Activated CD8-positive, alpha-beta T cell treated with anti-CD3 and anti-CD28 coated beads, Interleukin-2, amount 10 ng/mL, durations not matched to agents 7 days and 5 days (primary cell): ENCODE measurements at places on chromosomes 5 and 9.
A peak's percentile ranks its signal among the peaks of the same experiment; 100 is the strongest.

- no peaks in the 10 kb centered on the region for H3K4me1 ChIP-seq
- no peak for DNase-seq
- H3K27ac ChIP-seq = no peak overlapping the region
These were observed 169.4 kb downstream of the TRPM3 start for GRCh38 chr9:70951749-70952727.

GRCh38 chr5:61438298-61438970 is 106.4 kb downstream of the ZSWIM6 start:
- DNase-seq = no peak
- H3K4me1 ChIP-seq = no peaks in the 10 kb centered on the region
- H3K4me3 ChIP-seq = no peak overlapping the region

- H3K36me3 ChIP-seq = peaks cover 10% of the 10 kb centered on the region
- no peaks in the 10 kb centered on the region for H3K27me3 ChIP-seq
- H3K27ac ChIP-seq = no peak overlapping the region
- H3K4me1 ChIP-seq = peaks cover 5% of the 10 kb centered on the region
- DNase-seq = peak; percentile 50
- H3K4me3 ChIP-seq = no peak overlapping the region
These were observed 98.9 kb downstream of the CSNK1G3 start for GRCh38 chr5:123610665-123611405.

GRCh38 chr5:91361790-91362189 is 21.3 kb downstream of the ARRDC3 start:
- H3K27ac ChIP-seq = no peak overlapping the region
- H3K27me3 ChIP-seq = peaks cover 5% of the 10 kb centered on the region
- no peak overlapping the region for H3K4me3 ChIP-seq
- DNase-seq = no peak
- peaks cover 27% of the 10 kb centered on the region for H3K36me3 ChIP-seq
- peaks cover 18% of the 10 kb centered on the region for H3K4me1 ChIP-seq

DNA sequence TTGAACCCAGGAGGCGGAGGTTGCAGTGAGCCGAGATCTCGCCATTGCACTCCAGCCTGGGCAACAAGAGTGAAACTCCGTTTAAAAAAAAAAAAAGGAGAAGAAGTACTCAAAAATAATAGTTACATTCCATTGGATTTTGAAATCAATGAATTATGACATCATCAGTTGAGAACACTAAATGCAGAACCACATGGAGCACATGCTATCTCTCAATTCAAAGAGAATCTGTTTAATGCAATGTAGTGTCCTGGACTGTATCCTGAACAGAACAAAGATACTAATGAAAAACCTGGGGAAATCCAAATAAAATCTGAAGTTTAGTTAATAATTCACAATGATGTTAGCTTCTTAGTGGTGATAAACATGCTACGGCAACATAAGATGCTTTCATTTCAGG is 20.3 kb downstream of the CDC14B start:
- H3K4me3 ChIP-seq = no peak overlapping the region
- no peaks in the 10 kb centered on the region for H3K4me1 ChIP-seq
- no peak overlapping the region for H3K27ac ChIP-seq
- DNase-seq = no peak

- H3K4me3 ChIP-seq = no peak overlapping the region
- H3K4me1 ChIP-seq = no peaks in the 10 kb centered on the region
- H3K27me3 ChIP-seq = no peaks in the 10 kb centered on the region
- no peak overlapping the region for H3K27ac ChIP-seq
- no peaks in the 10 kb centered on the region for H3K36me3 ChIP-seq
These were observed 369.8 kb downstream of the CSNK1G3 start for GRCh38 chr5:123881759-123882244.

GRCh38 chr9:120619751-120620655 is 40.0 kb upstream of the CDK5RAP2 start:
- H3K4me1 ChIP-seq = peaks cover 10% of the 10 kb centered on the region
- no peak overlapping the region for H3K4me3 ChIP-seq
- no peaks in the 10 kb centered on the region for H3K27me3 ChIP-seq
- no peak overlapping the region for H3K27ac ChIP-seq
- H3K36me3 ChIP-seq = no peaks in the 10 kb centered on the region
- DNase-seq = peak; percentile 75

- no peaks in the 10 kb centered on the region for H3K4me1 ChIP-seq
- no peak overlapping the region for H3K27ac ChIP-seq
- H3K27me3 ChIP-seq = peaks cover 8% of the 10 kb centered on the region
- H3K4me3 ChIP-seq = no peak overlapping the region
- DNase-seq = no peak
These were observed 24.2 kb downstream of the TMEM232 start for GRCh38 chr5:110702300-110702699.

DNA sequence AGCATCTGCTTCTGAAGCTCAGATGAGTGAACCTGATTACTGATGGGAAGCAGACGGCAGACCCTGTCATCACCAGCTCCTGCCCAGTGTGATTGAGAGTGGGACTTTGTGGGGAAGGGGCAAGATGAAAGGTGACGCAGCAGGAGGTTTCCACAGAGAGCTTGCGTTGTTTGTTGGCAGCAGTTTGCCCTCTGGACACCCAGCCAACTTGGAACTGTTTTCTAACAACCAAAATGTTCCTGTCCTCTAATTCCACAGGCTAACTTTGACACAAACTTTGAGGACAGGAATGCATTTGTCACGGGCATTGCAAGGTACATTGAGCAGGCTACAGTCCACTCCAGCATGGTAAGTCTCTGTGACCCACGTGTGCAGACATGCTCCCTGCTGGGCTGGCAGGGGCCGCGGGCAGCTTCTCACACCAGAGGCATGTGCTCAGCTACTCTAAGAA is 20.9 kb downstream of the CYFIP2 start:
- H3K27ac ChIP-seq = no peak overlapping the region
- H3K36me3 ChIP-seq = peaks cover 75% of the 10 kb centered on the region
- H3K4me1 ChIP-seq = peaks cover 85% of the 10 kb centered on the region

GRCh38 chr5:98781964-98782363 is 8.5 kb downstream of the RGMB start:
- H3K27me3 ChIP-seq = peaks cover 7% of the 10 kb centered on the region
- no peak overlapping the region for H3K27ac ChIP-seq
- H3K4me1 ChIP-seq = no peaks in the 10 kb centered on the region
- no peak for DNase-seq

DNA sequence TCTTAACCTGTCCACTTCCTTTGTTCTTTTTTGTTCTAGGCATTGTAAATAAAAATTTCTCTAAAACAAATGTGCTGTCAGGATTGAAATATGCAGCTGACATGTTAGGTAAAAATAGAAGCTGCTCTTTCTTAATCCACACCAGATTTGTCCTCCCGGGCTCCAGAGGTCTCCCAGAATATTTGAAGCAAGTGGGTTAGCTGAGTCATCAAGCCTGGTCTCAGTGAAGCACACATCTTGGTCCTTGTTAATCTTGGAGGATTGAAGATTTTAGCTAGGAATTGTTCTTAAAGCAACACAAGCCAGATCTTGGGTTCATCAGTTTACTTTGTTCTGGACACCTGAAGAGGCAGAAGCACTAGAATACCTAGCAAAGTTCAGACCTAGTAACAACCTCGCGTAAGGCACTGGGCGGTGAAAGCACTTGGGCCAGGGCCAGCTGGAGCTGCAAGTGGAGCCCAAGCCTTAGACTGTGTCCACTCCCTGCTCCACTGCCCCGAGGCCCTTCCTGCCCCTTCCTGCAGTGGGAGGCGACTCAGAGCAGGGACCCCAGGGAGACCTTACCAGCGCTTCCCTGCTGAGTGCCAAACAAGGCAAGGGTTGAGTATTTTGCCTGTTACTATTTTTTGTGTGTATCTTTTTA is 36.5 kb downstream of the HABP4 start:
- H3K36me3 ChIP-seq = peaks cover 6% of the 10 kb centered on the region
- H3K27ac ChIP-seq = no peak overlapping the region
- H3K27me3 ChIP-seq = no peaks in the 10 kb centered on the region
- no peak overlapping the region for H3K4me3 ChIP-seq
- H3K4me1 ChIP-seq = peaks cover 6% of the 10 kb centered on the region

- DNase-seq = no peak
- H3K36me3 ChIP-seq = no peaks in the 10 kb centered on the region
- H3K4me1 ChIP-seq = no peaks in the 10 kb centered on the region
- H3K27ac ChIP-seq = no peak overlapping the region
- no peak overlapping the region for H3K4me3 ChIP-seq
- H3K27me3 ChIP-seq = no peaks in the 10 kb centered on the region
These were observed 107.9 kb downstream of the DCP2 start for GRCh38 chr5:113084402-113085083.

- H3K27me3 ChIP-seq = peaks cover 2% of the 10 kb centered on the region
- H3K36me3 ChIP-seq = no peaks in the 10 kb centered on the region
- DNase-seq = no peak
These were observed 181.7 kb downstream of the ERCC6L2 start for GRCh38 chr9:96057155-96057554.

GRCh38 chr5:177071666-177072385 is 14.9 kb upstream of the FGFR4 start:
- peak; percentile 84 for DNase-seq
- no peak overlapping the region for H3K27ac ChIP-seq

GRCh38 chr5:94402096-94402495 is 216.3 kb downstream of the KIAA0825 start:
- H3K4me3 ChIP-seq = no peak overlapping the region
- H3K27ac ChIP-seq = no peak overlapping the region
- no peaks in the 10 kb centered on the region for H3K4me1 ChIP-seq
- no peaks in the 10 kb centered on the region for H3K36me3 ChIP-seq

DNA sequence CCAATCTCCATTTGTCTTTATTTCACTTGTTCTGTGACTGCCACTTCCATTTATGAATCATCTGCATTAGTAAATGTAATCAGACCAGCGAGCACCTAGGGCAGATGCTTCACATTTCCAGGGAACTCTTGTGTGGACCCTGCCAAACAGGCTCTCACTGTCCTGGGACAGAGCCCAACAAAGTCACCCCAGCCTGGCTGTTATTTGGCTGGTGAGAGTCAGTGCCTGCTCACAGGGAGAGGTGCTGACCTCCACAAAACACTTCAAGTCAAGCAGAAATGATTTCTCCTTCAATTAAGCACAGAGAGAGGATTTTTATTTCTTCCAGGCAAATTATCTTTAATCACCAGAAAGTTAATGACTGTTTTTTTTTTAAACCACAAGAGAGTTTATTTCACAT is 568.0 kb downstream of the MTRR start:
- no peaks in the 10 kb centered on the region for H3K4me1 ChIP-seq
- H3K27me3 ChIP-seq = no peaks in the 10 kb centered on the region
- H3K4me3 ChIP-seq = no peak overlapping the region
- no peaks in the 10 kb centered on the region for H3K36me3 ChIP-seq
- DNase-seq = no peak

GRCh38 chr9:98038958-98039357 is 17.6 kb upstream of the NANS start:
- peaks cover 8% of the 10 kb centered on the region for H3K4me1 ChIP-seq
- DNase-seq = no peak
- no peak overlapping the region for H3K27ac ChIP-seq
- no peaks in the 10 kb centered on the region for H3K27me3 ChIP-seq
- H3K36me3 ChIP-seq = no peaks in the 10 kb centered on the region

- peaks cover 73% of the 10 kb centered on the region for H3K36me3 ChIP-seq
- no peaks in the 10 kb centered on the region for H3K27me3 ChIP-seq
- peak overlapping the region; percentile 97 for H3K27ac ChIP-seq
- H3K4me1 ChIP-seq = peaks cover 86% of the 10 kb centered on the region
- peak; percentile 61 for DNase-seq
These were observed 72.5 kb downstream of the STK10 start for GRCh38 chr5:172115541-172115982.

- no peak for DNase-seq
- H3K4me3 ChIP-seq = no peak overlapping the region
- H3K4me1 ChIP-seq = no peaks in the 10 kb centered on the region
- no peaks in the 10 kb centered on the region for H3K36me3 ChIP-seq
These were observed 221.8 kb downstream of the ICE1 start for GRCh38 chr5:5644249-5644648.

GRCh38 chr5:16679863-16680262 is 63.1 kb upstream of the RETREG1 start:
- H3K4me1 ChIP-seq = no peaks in the 10 kb centered on the region
- no peak overlapping the region for H3K4me3 ChIP-seq
- no peak for DNase-seq
- no peaks in the 10 kb centered on the region for H3K36me3 ChIP-seq

- no peak overlapping the region for H3K4me3 ChIP-seq
- H3K27me3 ChIP-seq = peaks cover 16% of the 10 kb centered on the region
- H3K27ac ChIP-seq = no peak overlapping the region
- no peaks in the 10 kb centered on the region for H3K36me3 ChIP-seq
- no peak for DNase-seq
These were observed 37.6 kb upstream of the CAST start for GRCh38 chr5:96624596-96624995.

DNA sequence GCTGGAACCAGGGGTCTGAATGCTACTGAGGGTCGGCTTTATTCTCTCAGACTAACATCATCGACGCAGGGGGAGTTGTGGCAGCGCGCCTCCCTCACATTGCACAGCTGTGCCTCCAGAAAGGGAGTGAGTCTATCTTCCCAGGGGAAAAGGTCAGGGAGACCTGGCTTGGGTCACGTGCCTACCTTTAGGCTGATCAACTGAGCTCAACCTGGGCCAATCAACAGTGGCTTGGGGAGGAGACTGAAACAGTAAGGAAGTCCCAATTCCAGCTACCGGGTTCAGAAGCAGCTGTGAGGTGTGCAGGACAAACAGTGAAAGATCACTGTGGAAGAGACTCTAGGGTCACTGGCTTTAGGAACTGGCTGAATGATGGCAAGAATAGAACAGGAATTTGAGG is 14.3 kb downstream of the SNX30 start:
- H3K4me3 ChIP-seq = no peak overlapping the region
- peaks cover 8% of the 10 kb centered on the region for H3K4me1 ChIP-seq
- no peak overlapping the region for H3K27ac ChIP-seq
- no peaks in the 10 kb centered on the region for H3K27me3 ChIP-seq
- DNase-seq = no peak
- H3K36me3 ChIP-seq = peaks cover 8% of the 10 kb centered on the region

- DNase-seq = no peak
- H3K36me3 ChIP-seq = no peaks in the 10 kb centered on the region
These were observed 85.1 kb downstream of the SLC24A2 start for GRCh38 chr9:19703702-19704101.

DNA sequence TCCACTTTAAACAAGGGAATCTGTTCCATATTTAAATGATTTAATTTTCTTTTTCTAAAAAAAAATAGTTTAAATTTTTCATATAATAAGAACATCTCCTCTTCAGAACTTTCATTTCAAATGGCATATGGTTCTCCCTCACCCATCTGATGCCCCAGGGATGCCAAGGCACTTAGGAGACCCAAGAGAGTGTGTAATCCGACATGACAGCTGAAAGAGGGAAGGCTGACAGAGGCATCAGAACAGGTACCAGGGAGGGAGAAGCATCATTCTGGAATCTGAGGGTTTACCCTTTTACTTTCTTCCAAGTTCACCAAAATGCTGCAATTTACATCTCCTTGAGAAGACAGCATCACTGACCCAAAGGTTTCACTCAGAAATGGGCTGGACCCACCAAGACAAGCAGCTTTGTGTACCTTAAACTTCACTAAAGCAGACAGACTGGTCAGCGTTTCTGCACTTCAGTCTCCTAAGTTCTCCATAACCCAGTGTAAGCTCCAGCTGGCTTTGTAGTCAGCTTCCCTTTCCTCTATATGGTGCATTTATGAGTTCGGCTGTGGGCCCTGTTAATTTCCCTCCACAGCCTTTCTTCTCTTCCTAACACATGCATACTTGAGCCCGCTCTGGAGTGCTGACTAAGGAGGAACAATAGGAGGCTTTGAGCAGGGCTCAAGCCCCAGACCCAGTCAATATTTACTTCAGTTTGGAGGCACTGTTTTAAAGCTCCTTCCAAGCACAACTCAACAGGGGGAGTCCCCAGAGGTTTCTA is 17.7 kb downstream of the EFNA5 start:
- no peaks in the 10 kb centered on the region for H3K4me1 ChIP-seq
- H3K4me3 ChIP-seq = no peak overlapping the region
- no peak for DNase-seq
- no peak overlapping the region for H3K27ac ChIP-seq
- no peaks in the 10 kb centered on the region for H3K36me3 ChIP-seq
- H3K27me3 ChIP-seq = peaks cover 13% of the 10 kb centered on the region
